ENCODE measurements at places on chromosomes 16 and 17.

DNA sequence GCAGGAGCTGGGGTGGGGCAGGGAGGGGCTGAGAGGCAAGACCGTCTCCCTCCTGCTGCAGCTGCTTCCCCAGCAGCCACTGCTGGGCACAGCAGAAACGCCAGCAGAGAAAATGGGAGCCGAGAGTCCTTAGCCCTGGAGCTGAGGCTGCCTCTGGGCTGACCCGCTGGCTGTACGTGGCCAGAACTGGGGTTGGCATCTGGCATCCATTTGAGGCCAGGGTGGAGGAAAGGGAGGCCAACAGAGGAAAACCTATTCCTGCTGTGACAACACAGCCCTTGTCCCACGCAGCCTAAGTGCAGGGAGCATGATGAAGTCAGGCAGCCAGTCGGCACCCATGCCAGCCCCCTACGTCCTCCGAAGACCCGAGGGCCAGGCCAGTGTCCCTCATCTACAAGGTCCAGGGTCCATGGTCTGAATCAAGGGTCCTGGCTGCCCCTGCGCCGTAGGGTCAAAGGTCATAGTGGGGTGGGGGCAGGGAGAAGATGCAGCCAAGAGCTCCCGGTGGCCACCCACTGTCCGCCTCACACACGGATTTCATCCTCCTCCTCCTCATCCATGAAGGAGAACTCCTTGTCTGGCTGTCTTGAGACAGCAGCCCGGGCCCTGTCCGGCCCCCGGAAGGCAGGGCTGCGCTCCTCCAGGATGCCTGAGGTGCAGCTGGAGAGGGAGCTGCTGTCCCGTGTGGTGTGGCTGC lies 23.4 kb upstream of the CPSF4L start:
- DNase-seq = no peak

- no peak for DNase-seq
Observed at GRCh38 chr16:49755313-49755620, 100.6 kb downstream of the ZNF423 start.

DNA sequence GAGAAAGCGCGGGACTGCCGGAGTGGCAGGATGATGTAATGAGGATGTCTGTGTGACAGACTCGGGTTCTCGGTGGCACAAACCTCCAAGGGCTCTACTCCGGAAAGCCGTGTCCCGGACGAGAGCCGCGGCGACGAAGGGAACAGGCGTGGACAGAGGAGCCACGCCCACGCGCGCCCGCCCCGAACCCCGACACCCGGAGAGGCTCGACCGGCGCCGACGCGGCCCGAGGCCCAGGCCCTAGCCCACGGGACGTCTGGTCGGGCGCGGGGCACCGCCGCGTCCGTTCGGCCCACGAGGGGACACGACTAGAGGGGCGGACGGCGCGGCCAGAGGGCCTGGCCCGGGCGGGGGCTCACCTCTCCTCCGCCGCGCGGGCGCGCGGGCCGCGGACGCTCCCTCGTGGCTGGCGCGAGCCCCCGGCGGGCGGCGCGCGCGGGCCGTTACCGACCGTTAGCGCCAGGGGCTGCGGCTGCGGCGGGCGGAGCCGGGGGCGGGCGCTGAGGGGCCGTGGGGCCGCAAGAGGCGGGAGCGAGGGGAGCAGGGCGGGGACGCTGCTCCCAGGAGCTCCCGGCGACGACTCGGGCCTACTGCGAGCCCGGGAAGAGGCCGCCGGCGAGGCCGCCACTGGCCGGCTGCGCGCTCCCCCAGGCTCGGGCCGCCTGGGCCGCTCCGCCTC lies 2.1 kb upstream of the IRX5 start:
- no peak for DNase-seq

DNA sequence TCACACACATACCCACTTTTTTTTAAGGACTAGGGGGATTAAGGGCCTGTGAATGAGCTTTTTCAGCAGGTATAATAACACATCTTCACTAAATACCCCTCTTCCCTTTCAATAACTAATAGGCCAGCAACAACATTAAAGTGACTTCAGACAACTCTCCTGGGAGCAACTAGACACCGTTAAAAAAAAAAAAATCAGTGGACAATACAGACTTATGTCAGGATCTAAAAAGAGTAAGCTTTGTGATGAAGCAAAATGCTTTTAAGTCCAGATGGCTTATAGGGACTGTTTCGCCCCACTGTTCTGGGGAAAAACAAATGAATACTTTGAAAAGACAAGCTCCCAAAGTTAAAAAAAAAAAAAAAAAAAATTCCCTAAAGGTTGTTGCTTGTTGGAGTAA lies 29.0 kb downstream of the SPAG9 start:
- DNase-seq = no peak

GRCh38 chr17:68133346-68134045 lies 98.0 kb downstream of the KPNA2 start:
- no peak for DNase-seq

DNA sequence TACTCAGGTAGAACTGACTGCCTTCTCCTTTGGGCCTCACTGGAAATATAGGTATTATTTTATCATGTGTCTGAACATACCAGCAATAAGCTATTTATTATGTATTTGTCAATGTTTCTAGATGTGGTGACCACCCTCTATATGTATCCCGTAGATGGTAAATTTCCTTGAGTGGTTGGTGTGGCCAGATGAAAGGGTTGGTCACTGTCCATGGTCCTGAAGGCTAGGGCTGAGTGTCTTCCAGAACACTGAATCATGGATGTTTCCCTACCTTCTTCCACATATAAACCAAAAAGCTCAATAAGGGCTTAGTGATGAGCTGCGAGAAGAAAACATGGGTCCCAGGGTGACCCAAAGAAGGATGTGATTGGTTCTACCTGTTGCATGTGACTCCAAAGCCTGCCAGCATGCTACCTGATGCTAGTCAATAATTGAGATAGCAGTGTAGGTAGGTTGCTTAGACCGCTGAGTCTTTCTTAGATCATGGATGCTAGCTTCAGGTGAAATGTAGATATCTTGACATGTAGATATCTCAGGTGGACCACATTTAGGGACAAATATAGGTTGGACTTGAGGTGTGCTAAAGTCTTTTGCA lies 150.3 kb downstream of the ASIC2 start:
- DNase-seq = no peak

DNA sequence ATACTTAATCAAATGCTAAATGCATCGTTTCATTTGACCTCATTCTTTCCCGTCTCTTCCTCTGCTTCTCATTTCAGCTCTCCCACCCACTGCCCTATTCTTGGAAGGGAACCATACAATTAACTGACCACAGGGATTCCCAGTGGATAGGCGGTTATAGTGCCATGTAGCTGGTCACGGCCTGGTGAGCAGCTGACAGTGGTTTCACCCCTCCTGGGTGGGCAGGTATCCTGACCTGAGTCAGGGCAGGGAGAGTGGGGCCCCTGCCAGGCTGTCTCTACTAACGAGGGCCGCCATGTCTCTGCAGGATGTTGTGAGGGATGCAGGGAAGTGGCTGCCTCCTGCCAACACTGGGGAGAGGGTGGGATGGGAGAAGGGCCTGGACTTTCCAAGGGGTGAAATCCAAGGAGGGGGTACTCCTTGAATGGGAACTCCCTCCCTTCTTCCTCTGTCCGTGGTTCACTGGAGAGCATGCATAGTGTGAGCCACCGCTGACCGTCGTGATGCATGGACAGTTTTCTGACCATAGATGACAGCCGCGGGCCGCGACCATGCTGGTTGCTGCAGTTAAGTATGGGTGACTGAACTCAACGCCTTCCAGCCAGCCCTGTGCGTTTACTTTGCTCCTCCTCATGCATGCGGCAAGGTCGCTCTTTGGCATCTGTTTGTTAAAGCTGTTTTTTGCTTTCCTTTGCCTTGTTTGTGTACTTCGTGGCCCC lies 95.9 kb downstream of the RPTOR start:
- no peak for DNase-seq

DNA sequence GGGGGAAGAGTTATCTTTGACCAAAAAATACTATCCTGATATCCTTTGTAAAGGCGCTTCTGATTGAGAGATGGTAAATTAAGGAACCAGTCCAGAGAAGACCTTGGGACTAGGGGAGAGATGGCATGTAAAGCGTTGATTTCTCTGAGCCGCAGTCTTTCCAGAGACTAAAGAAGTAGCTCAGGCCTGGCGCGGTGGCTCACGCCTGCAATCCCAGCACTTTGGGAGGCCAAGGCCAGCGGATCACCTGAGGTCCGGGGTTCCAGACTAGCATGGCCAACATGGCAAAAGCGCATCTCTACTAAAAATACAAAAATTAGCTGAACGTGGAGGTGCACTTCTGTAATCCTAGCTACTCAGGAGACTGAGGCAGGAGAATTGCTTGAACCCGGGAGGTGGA lies 625 bp upstream of the CENPT start:
- DNase-seq = no peak

DNA sequence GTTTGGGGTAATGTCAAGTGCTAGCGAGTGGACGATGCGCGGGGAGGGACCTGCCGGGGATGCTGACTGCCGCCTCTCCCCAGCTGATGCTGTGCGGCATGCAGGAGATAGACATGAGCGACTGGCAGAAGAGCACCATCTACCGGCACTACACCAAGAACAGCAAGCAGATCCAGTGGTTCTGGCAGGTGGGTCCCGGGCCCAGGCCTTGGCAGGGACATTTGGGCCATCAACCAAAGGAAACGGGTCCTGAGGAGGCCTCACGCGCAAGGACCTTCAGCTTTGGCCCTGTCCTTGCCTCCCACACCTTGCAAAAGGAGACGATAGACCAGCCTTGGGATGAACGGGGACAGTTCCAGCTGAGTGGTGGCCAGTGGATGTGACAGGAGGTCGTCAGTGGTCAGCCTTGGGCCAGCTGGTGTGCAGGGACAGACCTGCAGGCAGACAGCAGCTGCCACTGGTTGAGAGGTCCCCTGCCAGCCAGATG lies 13.6 kb upstream of the CLEC18A start:
- DNase-seq = no peak

DNA sequence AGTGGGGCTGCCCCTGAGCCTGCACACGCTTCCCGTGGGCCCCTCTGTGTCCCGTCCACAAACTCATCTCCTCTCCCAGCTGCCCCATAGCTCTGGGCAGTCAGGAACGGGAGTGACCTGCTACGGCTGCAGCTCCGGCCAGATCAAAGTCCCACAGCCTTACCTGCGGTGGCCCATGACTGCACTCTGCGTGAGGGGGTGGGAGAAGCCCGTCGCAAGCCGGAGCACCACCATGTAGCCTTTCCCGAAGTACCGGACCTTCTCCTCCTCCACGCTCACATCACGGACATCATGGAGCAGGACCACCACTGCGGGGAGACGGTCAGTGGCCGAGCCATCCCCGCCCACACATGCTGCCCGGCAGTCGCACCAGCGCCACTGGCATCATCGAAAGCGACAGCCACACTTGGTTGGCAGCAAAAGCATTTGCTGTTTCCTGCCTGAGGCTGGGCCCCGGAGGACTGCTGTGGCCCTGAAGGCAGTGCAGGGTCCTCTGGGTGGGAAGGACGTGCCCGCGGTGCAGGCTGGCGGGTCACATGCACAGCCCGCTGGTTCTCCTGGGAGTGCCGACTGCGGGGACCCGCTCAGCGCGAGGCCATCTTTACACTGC lies 6.2 kb downstream of the CYBC1 start:
- DNase-seq = no peak

DNA sequence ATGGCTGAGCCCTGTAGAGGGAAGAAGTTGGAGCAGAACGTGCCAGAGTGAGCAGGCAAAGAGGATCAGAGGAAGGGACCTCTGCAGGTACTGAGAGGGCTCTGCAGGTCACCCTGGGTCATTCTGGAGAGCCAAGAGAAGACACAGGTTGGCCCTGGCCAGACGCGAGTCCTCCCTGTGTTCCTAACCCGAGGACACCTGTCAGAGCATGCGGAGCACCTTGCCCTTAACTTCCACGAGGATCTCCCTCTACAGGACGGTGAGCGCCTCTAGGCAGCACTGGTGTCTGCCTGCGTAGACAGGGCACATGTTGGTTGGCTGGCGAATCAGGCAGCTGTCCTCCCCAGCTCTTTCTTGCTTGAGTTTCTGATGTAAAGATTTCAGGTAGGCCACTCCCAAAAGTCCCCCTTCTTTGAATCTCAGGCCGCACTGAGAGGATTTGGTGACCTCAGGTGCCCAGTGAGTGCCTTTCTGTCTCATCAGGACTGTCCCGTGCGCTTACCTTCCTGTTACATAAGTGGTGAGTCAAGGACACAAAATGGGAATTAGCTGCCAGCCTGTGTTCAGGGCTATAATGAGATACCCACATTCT lies 45.3 kb downstream of the MPRIP start:
- DNase-seq = no peak

DNA sequence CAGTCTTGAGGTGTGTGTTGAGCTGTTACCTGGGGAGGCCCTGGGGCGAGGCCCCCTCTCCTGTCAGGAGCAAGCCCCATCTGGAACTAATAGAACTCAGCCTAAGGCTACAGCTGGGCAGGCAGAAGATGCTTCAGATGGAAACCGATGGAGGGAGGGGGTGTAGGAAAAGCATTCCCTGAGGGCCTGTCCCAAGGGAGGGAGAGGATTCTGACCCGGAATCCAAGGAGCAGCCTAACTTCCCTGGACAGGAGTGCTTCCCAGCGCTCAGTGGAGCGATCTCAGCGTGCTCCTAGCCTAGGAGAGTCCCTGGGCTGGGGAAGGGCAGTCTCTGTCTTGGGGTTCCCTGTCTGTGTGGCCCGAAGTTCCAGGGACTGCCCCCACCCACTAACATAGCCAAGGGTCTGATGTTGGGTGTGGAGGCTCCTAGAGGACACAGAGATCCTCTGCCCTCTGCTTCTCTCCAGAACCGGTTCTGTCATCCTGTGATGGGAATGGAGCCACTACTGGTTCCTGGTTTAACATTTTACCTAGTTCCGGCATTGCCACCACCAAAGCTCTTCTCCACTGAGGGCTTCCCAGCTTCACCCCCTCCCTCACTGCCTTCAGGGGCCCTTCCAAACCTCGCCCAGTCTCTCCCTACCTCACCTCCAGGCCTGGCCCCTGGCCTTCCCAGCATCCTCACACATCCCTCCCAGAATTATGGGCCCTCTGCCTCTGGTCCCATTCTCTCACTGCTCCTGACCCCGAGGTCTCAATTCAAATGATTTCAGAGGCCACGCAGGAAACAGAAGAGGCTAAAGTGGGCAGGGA lies 58.7 kb downstream of the RTN4RL1 start:
- DNase-seq = no peak

DNA sequence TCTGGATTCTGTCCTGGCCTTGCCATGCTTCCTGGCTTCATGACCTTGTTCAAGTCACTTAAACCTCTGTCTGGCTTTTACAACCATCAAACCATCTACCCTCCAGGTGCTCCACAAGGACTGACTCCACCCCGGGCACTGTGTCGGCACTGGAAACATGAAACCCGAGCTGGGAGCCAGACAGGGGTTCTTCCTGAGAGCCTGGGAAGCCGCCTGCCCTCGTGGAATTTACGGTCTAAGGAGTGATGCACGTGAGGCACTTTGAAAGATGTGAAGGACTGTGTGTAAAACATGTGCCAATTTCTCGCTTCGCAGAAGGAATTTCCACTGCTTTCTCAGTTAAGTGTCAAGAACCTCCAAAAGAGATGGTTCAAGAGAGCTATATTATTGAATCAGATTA lies 11.6 kb downstream of the CDK5R1 start:
- no peak for DNase-seq
